ENCODE measurements at places on chromosomes 1 and 21. TPM values are rescaled to one million over a fixed set of nuclear protein-coding genes. Genes with fewer than 3 reads are reported as not detected.

DNA sequence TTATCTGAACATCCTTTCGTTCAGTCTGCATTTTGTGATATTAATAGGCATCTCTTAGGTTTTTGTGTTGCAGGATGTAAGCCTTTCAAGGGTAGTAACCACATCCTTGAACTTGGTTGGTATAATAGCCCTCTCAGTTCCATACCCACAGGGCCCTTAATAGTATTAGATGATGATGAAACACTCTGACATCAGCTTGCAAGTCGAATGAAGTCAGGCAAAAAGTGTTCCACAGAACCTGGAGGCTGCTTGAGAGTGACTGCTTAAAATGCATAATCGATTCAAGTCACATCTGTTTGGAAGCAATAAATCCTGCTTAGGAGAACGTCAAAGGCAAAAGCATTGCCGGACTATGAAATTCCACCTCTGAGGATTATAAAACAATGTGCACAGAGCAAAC, 415.6 kb upstream of the KAZN start:
- peak; percentile 14 for DNase-seq

DNA sequence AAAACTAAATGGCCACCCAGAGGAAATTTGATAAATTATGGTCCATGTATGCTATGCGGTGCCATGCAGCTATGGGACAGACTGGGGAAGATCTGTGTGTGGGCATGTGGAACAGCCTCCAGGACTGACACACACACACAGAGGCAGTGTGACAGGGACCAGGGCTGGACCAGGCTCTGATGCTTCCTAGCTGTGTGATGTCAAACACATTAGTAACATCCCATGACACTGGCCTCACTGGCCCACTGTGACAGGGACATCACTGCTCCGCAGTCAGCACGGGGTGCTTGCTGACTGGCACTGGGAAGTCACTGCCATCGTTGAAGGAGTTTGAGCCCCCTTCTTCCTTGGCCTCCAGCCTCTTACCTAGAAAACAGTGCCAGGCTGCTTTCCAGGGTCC, 13.9 kb downstream of the RAP1GAP start:
- DNase-seq, result no peak

DNA sequence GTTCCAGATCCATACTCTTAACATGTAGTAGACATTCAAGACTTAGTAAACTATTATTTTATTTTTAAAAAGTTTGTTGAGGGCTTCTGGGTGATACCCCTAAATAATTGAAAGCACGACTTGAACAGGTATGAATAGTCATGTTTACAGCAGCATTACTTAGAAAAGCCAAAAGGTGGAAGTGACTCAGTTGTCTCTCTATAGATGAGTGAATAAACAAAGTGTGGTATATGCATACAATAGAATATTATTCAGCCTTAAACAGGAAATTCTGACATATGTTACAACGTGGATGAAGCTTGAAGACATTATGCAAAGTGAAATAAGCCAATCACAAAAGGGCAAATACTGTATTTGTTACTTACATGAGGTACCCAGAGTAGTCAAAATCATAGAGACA, 26.5 kb downstream of the TSNAX start:
- no peak for DNase-seq

GRCh38 chr1:114725230-114725629, 8.7 kb upstream of the NRAS start:
- DNase-seq, result no peak

- no peak for DNase-seq
Observed at GRCh38 chr1:168618886-168619285, 42.5 kb downstream of the XCL1 start.

DNA sequence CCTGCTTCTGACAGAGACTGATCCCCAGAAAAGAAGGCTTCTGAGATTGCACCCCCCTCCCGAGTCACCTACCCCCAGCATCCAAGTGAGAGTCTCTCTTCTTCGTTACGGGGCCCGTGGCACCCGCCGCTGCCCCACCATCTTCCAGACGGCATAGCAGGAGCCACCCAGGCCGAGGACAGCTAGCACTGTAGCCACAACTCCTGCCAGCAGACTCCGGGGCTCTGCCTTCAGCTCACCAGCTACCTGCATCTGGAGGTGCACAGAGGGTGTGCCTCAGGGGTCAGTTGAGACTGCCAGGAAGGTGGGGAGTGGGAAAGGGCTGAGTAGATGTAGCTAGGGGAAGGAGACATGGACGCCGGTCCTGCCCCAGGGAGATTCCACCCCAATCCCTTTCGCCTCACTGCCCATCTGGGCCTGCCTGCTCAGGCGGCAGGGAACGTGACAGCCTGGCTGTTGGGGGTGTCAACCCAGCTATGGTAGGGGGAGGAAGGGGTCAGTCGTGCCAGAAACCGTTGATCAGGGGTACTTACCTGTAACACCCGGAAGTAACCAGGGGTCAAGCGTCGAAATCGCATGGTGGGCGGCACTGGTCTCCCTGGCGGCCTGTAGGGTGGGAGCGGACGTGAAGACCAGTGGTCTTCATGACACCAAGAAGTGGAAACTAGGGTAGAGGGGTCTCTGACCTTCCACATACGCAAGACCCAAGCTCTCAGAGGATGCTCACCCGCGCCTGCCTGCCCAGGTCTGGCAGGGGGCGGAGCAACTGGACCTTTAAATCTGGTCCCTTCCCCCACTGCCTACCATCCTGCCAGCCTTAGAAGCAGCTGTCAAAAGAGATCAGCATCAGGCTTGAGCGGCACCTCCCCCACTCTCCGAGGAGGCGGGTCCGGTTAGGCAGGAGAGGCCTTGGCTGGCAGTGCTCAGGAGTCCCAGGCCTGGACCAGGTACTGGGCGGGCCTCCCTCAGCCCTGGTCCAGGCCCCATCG, at the start of gene ZNF593OS:
Gene ZNF593OS (minus strand): TSS at position 749 of the 989 bp plus-strand sequence. CDS start 171 bp downstream, at position 578.
- DNase-seq, result no peak

DNA sequence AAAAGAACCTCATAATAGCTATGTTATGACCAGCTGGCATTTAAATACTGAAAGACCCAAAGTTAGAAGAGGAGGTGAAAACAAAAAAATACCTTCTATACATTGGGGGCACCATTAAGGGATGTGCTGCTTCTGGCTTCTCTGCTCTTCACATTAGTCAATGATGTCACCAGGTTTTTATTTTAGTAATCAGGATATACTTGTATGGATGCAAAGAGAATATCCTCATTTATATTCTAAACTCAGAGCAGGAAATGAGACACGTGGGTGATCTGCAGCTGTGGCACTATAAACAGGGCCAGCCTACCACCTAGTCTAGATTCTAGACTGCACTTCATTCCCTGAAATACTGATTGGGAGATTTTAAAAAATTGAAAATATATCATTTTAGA, 51.2 kb downstream of the WLS start:
- no peak for DNase-seq

DNA sequence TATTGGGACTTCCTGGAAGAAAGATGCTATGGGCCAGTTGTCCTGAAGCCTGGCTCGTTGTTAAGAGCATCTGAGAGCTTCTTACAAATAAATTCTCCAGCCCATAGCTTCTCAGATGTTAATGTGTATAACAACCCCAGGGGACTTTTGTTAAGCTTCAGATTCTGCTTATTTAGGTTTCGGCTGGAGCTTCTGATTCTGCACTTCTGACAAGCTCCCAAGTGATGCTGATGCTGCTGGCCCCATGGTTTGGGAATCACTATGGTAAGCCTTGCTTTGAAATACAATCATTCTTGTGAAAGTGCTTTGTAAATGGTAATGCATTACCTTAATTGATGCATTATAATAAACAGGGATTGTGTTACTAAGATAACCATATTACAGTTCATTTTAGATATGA, 281.8 kb upstream of the PLD5 start:
- no peak for DNase-seq

DNA sequence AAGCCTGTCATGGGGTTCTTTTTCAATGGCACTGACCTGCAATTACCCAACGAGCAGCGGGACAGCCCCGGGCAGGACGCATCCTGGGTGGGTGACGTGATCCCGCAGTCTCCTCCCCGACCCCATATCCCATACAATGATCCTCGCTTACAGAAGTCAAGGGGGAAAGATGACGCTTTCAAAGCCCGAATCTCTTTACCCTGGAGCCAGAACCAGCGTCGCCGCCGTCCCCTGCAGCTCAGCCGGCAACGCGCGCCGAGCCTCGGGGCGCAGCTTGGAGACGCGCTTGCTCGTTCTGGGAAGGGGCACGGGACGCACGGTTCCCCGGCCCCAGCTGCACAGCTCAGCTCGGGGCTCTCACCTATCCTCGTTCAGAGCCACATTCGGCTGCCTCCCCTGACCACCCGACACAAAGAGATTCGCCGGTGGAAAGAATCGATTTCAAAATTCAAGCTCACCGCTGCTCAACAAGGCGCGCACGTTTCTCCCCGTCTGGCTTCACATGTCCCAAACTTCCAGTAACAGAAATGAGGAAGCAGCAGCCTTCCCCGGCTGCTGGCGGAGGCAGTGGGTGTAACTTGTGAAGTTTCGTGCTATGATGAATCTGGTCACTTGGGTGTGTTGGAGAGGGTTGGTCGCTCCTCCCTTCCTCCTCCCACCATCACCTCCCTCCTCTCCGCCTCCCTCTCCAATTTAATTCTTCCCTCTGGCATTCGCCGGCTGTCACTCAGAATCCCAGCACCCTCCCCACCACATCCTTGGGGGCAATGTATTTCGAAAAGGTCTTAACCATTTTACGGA, at the start of gene TIAM1:
Gene TIAM1 (minus strand): TSS at position 582 of the 801 bp plus-strand sequence. CDS start 77,289 bp downstream, outside the sequence.
- peak; percentile 80 for DNase-seq

GRCh38 chr1:25065321-25065721, 135.2 kb upstream of the RUNX3 start:
- DNase-seq, result no peak

- DNase-seq, result no peak
Observed at GRCh38 chr21:45079351-45079750, 5.0 kb downstream of the ADARB1 start.

GRCh38 chr1:50488356-50488755, 65.1 kb upstream of the DMRTA2 start:
- DNase-seq, result no peak

DNA sequence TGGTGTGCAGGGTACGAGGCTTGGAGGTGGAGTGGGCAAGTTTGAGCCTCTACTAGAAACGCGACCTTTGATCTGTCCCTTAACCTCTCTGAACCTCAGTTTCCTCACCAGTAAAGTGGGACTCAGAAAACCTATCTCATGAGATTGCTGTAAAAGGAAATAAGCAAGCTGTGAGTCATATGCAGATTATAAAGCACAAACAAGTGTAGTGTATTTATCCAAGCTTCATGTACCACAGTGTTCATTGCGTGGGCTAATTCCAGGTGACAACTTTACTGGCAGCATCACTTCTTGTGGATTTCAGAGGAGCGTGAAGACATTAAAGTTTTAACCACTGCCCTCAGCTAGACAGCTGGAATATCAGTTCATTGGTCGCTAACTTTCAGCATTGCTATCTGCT, 44.4 kb downstream of the ZNF697 start:
- no peak for DNase-seq

GRCh38 chr1:104636581-104636980, 886.9 kb downstream of the AMY1C start:
- peak; percentile 42 for DNase-seq

DNA sequence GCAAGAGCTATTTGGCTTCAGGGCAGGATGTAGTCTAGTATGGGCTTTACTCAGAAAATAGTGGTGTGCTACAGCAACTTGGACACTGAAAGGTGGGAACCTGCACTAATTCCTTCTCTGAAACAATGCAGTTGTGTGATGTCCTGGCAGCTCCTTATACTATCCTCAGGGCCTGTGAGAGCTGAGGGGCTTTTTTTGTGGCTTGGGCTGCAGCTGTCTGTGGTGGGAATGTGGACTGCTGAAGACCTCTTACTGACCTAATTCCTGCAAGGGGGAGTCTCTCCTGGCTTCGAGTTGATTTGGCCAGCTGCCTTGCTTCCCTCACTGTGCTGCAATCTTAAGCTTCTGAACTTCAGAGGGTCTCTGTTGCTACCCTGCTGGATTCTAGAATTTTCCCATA, 22.3 kb upstream of the CHODL start:
- DNase-seq, result no peak

DNA sequence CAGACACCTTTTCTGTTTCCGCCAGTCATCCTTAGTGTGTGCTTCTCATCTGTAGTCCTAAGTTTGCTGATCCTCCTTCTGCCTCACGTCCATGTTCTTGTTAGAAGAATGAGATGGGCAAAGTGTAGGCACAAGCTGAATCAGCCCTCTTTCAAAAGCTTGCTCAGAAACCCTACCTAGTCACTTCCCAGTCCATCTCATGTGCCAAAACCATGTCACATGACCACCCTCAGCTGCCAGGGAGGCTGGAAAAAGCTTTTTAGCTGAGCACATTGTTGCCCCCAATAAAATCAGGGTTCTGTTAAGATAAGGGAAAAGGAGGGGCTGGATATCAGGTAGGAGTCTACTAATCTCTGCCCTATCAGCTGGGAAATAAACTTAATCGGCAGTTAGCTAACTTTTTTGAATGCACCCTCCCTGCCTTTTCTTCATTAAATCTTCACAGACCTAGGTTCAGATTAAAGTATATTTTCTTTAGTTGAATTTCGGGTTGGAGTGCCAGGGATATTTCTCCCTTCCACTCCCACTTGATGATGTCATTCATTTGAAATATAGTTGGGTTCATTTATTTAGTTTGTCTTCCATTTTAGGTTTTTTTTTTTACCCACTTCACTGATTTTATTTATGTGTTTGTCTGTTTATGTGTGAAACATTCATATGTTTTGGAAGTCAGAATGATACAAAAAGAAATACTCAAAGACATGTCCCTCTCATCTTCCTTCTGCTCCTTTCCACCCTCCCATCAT, 129.2 kb downstream of the ROR1 start:
- DNase-seq, result peak; percentile 35

The APOBEC4 gene
- total RNA-seq, result not detected

The GJA9 gene
- total RNA-seq, result not detected

The PLEKHN1 gene
- total RNA-seq, result 1.2 TPM

The SESN2 gene
- total RNA-seq, result 11.8 TPM

The BTG3 gene
- total RNA-seq, result 48.9 TPM

All from H4 (cell line).